ENCODE measurements at places on chromosomes 3 and 15.

- no peak for DNase-seq
Measured at GRCh38 chr3:12470111-12470510, 14.2 kb upstream of the TSEN2 start.

DNA sequence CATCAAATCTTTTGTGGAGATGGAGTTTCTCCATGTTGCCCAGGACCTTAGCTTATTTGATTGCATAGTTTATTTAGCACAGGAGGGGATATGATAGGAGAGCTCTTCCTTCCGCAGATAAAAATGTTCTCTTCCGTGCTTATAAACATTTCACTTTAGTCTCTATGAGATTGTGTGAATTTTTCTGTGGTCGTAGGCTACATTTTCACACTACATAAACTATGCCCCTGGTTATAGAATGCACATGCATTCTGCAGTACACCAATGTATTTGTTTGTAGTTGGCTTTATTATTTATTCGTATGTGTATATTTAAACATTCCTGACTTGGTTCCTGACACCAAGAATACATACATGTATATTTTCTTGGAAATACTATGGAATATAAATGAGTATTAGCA is 139.2 kb downstream of the UBE2E2 start:
- no peak for DNase-seq

- DNase-seq, result no peak
Measured at GRCh38 chr3:17013050-17013449, 128.3 kb downstream of the PLCL2 start.

- DNase-seq, result no peak
Measured at GRCh38 chr3:195140816-195141793, 129.9 kb downstream of the XXYLT1 start.

DNA sequence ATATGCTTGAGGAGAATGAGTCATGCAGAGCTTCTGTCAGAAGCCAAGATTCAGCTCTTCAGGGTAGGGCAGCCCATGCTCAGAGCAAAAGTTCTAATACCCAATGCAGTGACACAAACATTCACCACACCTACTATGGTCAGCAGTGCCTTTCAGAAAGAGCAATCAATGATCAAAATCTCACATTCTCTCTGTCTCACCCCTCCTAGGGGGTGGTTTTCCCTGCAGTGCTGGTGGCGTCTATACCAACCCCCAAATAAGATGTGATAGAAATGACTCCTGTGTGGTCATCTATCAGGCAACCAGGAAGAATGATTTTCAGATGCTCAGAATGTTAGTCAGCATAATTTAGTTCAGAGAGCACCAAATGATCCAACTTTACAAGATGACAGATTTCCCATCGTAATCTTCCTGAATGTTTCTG is 385.3 kb downstream of the NTRK3 start:
- DNase-seq, result no peak

DNA sequence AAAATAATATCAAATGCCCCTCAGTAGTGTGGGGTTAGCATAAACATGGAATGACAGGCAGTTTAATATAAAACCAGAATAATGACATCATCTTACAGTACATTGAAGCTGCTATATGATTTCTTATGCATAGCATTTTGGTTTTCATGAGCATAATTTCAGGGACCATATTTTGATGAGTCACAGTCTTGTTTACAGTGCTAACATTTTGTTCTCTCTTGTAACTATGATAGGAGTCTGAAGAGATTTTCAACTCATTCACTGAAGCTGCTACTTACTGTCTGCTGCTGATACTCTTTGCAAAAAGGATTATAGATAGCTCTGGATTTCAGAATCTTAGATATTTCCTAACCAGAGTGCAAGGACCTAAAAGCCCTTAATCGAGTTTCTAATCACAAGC is 92.6 kb upstream of the CCDC54 start:
- no peak for DNase-seq

DNA sequence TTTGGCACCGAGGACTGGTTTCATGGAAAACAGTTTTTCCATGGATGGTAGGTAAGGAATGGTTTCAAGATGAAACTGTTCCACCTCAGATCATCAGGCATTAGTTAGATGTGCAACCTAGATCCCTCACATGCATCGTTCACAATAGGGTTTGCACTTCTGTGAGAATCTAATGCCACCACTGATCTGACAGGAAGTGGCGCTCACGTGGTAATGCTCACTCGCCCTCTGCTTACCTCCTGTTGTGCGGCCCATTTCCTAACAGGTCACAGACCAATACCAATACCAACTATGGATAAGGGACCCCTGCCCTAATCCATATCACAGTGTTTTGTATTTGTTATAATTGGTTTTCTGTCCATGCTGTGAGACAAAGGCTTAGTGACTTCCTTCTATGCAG is 58.9 kb downstream of the SLMAP start:
- peak; percentile 70 for DNase-seq

- DNase-seq, result no peak
Measured at GRCh38 chr15:98217356-98217755, 256.9 kb downstream of the ARRDC4 start.

- DNase-seq, result no peak
Measured at GRCh38 chr3:113241292-113242095, 30.1 kb downstream of the BOC start.

DNA sequence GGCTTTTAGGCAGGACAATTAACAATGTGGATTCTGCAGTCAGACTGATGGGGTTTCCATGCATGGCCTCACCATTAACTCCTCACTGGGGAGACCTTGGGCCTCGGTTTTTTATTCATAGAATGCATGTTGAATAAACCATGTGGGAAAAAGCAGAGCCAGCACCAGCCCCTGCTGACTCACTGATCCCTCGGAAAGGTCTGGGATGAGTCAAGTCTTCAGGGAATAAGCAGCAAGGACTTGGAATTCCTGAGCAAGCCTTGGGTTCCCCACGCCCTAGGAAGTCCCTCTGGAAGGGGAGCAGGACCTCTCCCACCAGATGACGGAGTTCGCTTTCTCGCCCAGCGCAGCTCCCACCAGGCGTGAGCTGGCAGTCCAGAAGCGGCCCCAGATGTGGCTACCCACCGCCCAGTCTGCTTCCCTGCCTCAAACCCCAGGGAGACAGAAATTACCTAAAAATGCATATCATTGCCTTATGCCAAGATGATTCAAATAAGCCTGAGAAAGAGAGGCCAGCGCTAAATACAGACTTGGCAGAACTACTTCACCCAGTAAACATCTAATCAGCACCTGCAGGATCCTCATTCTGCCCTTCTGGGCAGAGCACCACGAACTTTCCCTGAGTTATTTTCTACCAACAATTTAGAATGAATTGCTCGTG is 45.4 kb downstream of the BTD start:
- no peak for DNase-seq

GRCh38 chr3:139187648-139188047 is 143.0 kb upstream of the PRR23C start:
- DNase-seq, result no peak

GRCh38 chr15:57572468-57572867 is 19.2 kb upstream of the MYZAP start:
- no peak for DNase-seq

GRCh38 chr3:13073326-13074005 is at the start of gene IQSEC1:
Gene IQSEC1 (minus strand): TSS chr3:13073429. CDS start chr3:13073014, 415 bp downstream.
- DNase-seq, result peak; percentile 91

DNA sequence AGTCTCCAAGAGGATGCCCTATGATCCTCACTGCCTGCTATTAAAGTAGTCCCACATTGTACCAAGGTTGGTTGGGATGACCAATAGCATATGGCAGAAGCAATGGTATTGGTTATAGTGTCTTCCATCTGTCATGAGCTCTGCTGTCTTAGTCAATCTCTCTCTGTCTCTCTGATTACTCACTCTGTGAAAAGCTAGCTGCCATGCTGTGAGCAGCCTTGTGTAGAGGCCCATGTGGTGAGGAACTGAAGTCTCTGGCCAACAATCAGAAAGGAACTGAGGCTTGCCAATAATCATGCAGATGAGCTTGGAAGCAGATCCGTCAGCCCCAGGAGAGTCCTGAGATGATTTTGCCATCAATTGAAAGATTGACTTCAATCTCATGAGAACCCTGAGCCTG is 60.3 kb upstream of the CFAP161 start:
- DNase-seq, result no peak

- DNase-seq, result no peak
Measured at GRCh38 chr3:138289701-138290100, 40.0 kb downstream of the NME9 start.

- no peak for DNase-seq
Measured at GRCh38 chr3:8525893-8526292, 24.3 kb downstream of the LMCD1 start.

Data from activated CD8-positive, alpha-beta memory T cell treated with anti-CD3 and anti-CD28 coated beads, Interleukin-2, amount 10 ng/mL, durations not matched to agents 7 days and 5 days (primary cell).